Stimulated activated CD8-positive, alpha-beta memory T cell treated with anti-CD3 and anti-CD28 coated beads, Interleukin-15, amount 100 ng/mL, for 4 hours (primary cell): ENCODE measurements at places on chromosomes 7 and 10.

DNA sequence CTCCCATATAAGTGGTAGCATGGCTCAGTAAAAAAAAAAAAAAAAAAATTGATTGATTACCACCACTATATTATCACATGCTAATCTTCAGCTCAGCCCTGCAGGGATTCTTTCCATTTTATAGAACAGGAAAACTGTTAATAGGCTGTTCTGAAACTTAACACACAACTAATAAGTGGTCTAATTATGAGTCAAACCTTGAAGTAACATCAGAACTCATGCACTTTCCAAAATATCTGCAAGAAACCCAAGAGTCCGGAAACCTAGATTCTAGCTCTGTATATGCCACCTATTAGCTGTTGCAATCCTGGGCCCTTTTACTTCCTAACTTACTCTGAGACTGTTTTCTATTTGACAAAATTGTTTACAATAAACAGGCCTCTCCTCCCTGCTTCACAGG, 23.9 kb downstream of the SEM1 start:
- DNase-seq = no peak

DNA sequence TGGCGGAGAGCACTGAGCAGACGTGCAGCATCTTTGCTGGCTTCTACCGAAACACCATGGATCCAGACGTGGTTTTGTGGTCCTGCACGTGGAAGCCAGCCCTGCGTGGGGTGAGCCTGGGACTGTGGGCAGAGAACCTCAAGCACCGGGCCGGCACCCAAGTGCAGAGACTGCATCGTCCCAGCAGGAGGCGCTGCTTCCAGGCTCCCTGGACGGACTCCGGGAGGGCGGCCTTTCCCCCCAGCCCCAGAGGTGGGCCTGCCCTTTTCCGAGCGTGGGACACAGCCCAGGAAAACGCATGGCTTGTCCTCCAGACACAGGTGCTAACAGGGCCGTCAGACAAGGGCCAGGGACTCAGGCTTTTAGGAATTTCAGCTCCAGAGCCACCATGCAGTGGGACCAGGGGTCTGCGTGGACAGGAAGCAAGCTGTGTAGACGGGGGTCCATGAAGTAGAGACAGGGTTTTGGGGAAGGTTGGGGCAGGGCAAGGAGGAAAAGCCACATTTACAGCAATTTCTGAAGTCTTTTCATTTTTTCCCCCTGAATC, 303.9 kb downstream of the WDR37 start:
- DNase-seq = no peak

GRCh38 chr10:47230957-47231356, 69.0 kb upstream of the GDF10 start:
- DNase-seq = no peak

DNA sequence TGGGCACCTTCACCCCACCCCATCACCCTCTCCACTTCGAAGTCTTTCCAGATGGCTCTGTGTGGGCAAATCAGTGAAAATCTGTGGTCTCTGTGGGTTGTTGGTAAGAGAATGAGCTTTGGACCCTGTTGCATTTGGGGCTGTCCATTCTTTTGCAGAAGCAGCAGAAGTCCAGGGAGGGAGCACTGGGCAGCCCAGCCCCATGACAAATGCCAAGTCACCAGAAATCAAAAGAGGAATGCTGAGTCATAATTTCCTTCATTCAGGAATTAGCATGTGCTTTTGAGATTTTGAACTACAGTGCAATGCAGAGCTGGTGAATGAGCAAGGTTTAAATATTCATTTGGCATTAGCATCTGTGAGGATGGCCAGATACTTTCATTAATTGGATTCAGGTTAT, 556.2 kb downstream of the LRMDA start:
- DNase-seq = no peak

DNA sequence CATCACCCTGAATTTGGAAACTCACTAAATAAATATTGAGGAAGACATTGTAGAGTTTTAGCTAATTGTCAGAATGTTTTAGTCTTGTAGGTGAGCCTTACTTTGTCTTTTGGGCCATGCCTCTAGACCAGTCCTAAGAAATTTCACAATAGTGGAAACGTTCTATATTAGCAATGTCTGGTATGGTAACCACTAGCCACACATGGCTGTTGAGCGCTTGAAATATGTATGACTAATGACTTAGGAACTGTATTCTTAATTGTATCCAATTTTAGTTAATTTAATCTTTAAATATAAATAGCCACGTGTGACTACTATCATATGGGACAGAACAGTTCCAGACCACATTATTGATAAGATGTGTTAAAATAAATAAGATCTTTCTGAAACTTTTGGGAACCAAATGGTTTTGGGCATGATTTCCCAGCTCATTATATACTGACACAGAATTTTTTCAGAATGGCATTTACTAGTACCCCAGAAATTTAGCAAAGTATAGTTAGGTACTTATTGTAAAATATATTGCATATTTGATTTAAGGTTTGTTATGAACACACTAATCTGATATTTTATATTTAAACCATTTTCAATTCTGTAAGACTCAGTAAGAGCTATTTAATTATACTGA, 95.0 kb downstream of the VPS50 start:
- DNase-seq = no peak

GRCh38 chr10:131249955-131250344, 61.6 kb downstream of the TCERG1L start:
- DNase-seq = no peak

DNA sequence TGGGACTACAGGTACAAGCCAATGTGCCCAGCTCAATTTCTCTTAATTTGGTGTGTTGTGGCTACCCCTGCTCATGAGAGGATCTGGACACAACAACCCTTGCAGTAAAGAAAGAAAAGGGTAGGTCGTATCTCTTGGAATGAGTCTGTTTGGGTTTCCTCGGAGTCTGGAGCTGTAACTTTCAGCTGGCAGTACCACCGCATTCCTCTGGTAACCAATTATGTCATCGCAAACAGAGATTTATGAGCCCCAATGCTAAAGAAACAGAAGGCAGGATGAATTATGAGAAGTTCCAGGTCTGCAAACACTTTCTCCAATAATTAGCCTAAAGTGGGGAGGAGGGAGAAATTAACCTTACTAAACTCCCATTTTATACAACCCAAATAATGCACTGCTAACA, 186.6 kb upstream of the NRP1 start:
- no peak for DNase-seq

- DNase-seq = no peak
Measured at GRCh38 chr10:8583096-8583495, 528.6 kb downstream of the GATA3 start.

GRCh38 chr7:130890176-130891020, 156.4 kb upstream of the KLF14 start:
- DNase-seq = no peak

DNA sequence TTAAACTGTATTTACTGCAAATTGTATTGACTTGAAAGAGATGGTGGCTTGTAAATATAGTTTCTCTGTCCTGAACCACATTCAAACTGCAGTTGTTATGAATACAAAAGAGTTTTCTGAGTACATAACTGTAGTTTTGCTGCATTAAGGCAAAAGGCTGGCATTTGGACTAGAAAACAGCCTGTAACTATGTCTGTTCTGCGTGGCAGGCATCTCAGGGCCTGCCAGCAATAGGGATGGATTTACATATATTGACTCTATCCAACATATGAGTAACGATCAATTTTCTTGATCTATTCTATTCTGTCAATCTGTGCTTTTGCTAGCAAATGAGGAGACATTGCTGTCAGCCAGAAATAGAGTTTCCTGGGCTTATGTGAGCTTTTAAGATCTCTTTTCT, 174.6 kb downstream of the TMEM26 start:
- no peak for DNase-seq
